AG08396 (cell line): ENCODE measurements at places on chromosomes 4 and X.

GRCh38 chr4:3241898-3242524 is 6.9 kb upstream of the MSANTD1 start:
- DNase-seq: peak; percentile 85

DNA sequence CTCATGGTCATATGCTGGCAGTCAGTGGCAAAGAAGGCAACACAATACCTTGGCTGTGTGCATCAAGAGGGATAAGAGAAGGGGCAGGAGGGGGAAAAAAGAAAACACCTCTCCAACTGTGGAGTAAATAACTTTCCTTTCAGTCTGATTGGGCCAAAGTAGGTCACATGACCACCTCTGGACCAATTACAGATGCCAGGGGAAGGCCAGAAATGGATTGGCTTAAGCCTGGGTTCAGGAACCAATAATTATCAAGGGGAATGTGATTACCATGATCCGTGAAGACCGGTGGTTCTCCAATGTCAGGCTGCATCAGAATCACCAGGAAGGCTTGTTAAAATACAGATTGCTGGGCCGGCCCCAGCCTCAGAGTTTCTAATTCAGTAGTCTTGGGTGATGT is 7.4 kb upstream of the ADGRG2 start:
- DNase-seq: no peak

- DNase-seq: no peak
Measured at GRCh38 chr4:80333121-80333520, 2.4 kb upstream of the CFAP299 start.

DNA sequence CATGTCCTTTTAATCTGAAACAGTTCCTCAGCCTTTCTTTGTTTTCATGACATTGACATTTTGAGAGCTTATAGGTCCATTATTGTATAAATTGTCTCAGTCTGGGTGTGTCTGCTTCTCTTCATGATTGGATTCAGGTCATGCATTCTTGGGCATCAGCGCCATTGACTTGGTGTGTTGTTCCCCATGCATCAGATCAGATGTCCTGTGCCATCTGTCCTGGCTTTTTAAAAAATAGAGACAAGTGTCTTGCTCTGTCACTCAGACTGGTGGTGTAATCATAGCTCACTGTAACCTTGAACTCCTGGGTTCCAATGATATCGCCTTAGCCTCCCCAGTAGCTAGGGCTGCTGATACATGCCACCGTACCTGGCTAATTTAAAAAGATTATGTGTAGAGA is 55.7 kb downstream of the TBC1D14 start:
- DNase-seq: no peak

- DNase-seq: no peak
Measured at GRCh38 chr4:27270435-27270834, 409.8 kb downstream of the STIM2 start.

GRCh38 chr4:15515106-15515505 is 45.4 kb downstream of the CC2D2A start:
- no peak for DNase-seq

- no peak for DNase-seq
Measured at GRCh38 chr4:89324671-89325070, 17.1 kb upstream of the GPRIN3 start.

DNA sequence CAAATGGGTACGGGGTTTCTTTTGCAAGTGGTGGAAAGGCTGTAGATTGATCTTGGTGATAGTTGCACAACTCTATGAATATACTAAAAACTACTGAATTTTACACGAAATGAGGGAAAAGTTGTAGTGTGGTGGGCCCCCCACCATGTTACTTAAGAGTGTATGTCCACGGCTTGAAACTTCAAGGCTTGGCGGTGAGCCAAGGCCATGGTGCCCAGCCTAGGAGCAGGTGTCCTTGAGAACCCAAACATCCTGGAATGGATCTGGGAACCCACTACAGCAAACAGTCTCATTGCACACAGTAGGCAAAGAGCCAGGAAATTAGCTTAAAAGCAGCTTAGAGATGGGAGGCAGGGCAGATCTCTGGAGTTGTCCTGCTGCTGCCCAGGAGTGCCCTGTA is 62.9 kb downstream of the BRCC3 start:
- DNase-seq: no peak

- no peak for DNase-seq
Measured at GRCh38 chr4:94758700-94759399, 1.1 kb downstream of the BMPR1B start.

DNA sequence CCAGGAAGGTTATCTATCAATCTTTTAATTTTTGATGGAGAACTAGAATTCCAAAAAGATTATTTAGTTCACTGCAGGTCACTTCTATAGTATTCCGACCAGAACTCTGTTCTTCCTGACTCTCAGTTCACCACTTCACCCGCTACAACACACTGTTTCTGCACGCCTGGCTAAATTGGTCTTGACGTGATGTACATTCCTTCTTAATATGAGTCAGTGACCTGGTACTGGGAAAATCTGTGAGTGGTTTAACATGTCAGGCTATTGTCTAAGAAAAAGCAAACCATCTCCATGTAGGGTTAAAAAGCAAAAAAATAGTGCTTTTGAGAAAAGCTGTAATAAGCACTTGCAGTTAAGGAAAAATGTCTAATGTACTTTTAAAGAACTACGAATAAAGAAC is 120.4 kb downstream of the NDST3 start:
- DNase-seq: no peak

- no peak for DNase-seq
Measured at GRCh38 chrX:338836-339400, 20.3 kb upstream of the GTPBP6 start.

DNA sequence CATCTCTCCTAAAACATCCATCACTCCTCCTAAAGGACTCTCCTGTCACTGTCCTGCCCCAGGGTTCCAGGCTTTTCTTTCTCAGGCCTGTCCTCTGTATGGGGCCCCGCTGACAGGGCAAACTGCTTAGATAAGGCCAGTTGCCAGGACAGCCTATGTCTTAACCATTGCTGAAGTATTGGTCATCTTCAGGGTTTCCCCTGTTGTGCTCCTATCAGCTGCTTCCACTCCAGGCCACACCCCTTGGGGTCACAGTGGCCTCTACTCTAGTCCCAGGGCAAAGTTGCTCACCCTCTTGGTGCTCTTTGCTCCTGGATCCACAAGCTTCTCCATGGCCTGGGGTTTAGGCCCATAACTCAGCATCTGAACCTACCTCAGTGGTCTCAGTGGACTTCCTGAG is 138.0 kb upstream of the PJA1 start:
- DNase-seq: no peak

DNA sequence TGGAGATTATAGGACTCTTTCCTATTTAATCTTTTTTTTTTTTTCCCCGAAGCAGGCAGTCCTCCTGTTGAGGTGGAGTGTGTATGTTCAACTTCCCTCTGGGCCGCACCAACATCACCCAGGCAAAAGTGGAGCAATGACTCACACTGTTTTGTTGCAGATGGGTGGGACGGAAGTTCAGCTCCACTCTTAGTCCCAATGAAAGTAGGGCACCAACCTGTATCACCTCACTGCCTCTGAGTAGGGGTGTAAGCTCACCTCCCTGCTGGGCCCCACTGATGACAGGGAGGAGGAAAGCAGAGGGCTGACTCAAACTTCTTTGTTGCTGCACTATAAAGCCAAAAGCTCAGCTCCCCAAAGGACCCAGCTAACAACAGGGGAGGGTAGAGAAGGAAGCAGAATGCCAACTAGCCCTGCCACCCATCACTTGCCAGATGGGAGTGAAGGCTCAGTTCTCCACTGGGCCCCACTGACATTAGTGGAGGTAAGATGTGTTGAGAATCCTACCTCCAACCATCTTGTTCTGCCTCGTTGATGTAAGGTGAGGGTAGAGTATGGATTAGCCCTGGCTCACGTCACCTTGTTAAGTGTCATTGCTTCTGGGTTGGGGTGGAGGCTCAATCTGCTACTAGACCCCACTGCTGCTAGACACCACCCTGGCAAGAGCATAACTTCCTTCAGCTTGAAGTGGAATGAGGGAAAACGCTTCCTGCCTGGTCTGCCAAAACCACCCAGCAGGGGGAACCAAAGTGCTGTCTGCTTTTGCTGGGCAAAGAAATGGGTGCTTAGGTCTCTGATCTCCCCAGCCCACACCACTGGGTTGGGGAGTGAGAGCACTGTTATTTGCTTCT is 14.1 kb downstream of the RPS6KA3 start:
- DNase-seq: peak; percentile 56

DNA sequence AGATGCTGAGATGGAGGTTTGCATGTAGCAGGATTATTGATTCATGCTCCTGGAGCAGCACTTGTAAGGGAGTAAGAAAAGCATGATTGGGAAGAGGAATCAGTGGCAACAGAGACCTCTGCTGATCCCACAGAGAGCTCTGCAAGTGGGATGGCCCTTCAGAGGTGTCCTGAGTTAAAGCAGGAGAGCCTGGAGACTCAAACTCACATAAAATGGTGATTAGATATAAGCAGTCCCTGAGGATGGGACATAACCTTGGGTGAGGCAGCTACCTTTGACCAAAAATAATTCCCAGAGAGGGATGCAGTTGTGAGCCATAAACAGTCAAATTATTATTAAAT is 25.4 kb upstream of the BMPR1B start:
- DNase-seq: no peak

DNA sequence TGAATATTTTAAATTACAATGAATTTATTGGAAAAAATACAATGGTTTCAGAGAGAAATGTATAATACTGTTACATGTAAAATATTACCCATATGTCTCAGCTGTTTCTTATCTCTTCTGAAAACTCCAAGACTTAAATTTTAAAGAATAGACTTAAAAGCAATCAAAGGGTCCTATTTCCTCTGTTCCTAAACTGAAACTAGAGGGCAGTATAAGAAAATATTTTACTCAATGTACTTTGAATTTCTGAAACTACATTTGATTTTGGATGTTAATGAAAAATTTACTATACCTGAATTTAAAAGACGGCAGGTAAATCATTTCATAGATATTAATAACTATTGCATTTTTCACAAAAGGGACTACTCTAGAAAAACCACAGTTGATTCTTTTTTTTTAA is 200.2 kb downstream of the LRBA start:
- DNase-seq: no peak

GRCh38 chr4:74583089-74583700 is 138.3 kb downstream of the AREG start:
- peak; percentile 4 for DNase-seq

- no peak for DNase-seq
Measured at GRCh38 chr4:3341760-3342159, 48.9 kb downstream of the RGS12 start.

- no peak for DNase-seq
Measured at GRCh38 chrX:139388254-139388653, 142.3 kb upstream of the F9 start.

GRCh38 chr4:168731006-168731636 is 234.3 kb downstream of the PALLD start:
- no peak for DNase-seq

- no peak for DNase-seq
Measured at GRCh38 chr4:1502976-1503375, 96.7 kb upstream of the NKX1-1 start.

DNA sequence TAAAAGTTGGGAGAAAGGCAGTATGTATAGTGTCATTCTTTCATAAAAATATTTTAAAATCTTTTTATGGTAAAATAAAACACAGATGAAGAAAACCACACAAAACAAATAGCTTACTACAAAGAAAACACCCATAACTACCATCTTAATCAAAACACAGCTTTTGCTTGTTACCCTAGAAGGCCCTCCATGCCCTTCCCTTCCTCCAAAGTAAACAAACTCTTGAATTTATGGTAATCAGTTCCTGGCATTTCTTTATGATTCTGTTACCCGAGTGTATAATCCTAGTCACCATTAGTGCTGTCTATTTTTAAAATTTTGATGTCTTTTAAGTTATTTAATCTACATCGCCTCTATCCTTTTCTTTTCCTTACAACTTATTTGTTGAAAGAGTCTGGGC is 170.9 kb downstream of the APBB2 start:
- DNase-seq: no peak

- DNase-seq: no peak
Measured at GRCh38 chr4:173536808-173537429, 6.9 kb upstream of the HAND2 start.

GRCh38 chr4:122959981-122960610 is 37.7 kb upstream of the NUDT6 start:
- no peak for DNase-seq

DNA sequence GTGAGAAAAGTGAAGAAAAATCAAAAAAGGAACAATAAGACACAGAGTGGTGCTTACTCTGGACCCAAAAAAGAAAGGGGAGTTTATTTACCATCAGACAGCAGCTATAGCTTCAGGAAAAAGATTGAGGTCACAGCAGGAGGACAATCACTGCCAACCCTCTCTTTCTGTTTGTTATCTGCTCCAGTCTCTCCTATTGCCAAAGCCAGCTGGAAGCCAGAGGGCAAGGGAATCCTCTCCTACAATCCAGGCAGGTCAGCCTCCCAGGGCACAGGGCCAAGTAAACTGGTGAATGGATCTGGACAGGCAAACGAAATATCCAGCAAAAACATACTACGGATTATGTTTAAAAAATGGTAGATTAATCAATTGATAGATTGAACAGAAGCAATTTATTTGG is 306.9 kb upstream of the SLIT2 start:
- no peak for DNase-seq
